ENCODE measurements at places on chromosomes 5 and 9. TPM values are rescaled to one million over a fixed set of nuclear protein-coding genes. Genes with fewer than 3 reads are reported as not detected.

The SLC6A18 gene
- not detected for total RNA-seq

The RORB gene
- total RNA-seq, result not detected

The ARID3C gene
- total RNA-seq, result 0.10 TPM

The IL4 gene
- not detected for total RNA-seq
